CD4-positive, alpha-beta T cell treated with Interleukin-12 subunit alpha and Interleukin-12 subunit beta, for 1 hour (primary cell): ENCODE measurements at places on chromosomes 13 and 19.

DNA sequence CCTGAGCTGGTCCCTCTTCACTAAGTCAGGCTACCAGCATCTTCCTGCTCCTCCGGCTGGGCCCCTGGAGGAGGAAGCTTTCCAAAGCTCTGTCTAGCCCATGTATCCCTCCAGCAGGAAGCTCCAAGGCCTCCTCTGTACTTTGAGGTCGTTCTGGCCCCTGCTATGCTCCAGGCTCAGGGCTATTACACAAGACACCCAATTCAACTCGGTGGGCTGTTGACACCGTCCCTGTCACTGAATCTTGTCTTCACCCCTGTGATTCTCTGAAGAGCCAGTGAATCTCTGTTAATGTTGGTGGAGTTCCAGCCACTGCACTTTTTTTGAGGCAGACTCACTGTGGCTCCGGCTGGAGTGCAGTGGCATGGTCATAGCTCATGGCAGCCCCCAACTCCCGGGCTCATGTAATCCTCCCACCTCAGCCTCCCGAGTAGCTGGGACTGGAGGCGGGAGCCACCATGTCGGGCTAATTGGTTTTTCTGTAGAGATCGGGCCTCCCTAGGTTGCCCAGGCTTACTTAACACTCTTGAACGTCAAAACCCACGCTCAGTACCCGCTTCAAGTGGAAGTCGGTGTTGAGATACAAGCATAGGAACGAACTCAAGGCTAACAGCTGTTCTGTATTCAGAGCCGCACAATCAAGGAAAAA lies 512 bp upstream of the REX1BD start:
- DNase-seq = no peak

GRCh38 chr13:44471686-44472085 lies 98.1 kb downstream of the SERP2 start:
- DNase-seq = no peak

DNA sequence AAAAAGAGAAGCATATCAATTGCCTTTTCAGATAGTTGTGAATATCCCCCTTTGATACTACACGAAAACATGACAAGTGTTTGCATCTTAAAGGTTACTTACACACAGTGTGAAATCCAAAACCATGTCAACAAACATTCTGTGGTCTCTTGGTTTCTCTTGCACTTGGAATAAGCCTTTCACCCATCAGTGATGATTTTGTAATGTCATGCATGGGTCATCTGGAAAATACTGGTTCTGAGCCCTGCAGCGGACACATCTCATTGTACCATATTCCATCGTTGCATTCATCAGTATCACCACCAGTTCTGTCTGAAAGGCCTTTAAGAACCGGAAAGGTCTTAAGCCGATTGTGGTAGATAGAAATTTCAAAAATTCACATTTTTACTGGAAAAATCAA lies 65.4 kb upstream of the SOX1 start:
- DNase-seq = no peak

DNA sequence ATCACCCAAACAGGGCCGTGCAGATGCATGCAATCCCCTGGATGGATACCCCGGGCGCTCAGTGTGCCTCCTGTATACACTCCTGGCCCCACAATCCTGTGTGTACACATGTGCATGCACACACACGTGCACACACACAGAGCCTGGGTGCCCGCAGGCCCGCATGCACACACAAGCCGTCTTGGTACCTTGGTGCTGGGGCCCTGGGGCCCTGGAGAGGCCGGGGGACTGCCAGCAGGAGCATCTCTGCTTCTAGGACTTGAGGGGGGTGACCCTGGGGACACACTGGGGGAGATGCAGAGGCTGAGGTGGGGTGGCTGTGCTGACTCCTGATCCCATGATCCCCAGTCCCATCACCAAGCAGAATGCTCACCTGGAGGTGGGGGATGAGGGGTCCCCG lies 15.6 kb upstream of the EPOR start:
- DNase-seq = no peak

DNA sequence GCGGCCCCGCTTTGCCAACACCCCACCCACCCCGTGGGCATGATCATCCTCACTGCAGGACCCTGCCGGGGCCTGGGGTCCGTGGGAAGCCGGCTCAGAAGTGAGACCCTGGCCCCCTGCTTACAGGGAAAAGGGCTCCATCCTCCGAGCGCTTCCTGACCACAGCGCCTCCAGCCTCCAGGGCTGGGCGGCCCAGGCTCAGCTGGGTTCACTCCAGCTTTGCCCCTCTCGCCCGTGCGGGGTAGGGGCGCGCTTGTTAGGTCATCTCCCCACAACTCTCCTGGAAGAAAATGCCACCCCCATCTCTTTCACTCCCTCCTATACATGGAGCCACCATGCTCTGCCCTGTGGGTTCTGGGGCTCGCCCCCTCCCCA lies 6.6 kb upstream of the C1QTNF9B start:
- no peak for DNase-seq

DNA sequence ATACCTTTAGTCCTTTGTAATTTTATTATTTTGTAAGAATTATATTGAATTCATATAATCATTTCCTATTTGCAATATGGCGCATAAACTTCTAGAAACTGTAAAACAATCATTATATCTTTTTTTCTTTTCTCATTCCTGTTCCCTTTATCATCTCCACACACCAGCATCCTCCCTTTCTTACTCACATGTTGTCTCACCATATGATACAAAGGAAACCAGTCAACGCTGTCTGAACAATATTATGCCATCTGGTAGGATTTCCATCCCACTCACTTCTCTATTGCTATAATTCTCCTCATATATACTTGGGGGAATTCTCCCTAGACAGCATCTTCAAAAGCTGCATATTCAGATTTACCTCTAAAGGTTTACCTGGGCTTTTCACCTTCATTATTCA lies 389.8 kb downstream of the NDFIP2 start:
- no peak for DNase-seq

- no peak for DNase-seq
Observed at GRCh38 chr13:42350141-42350540, 78.2 kb downstream of the AKAP11 start.

- no peak for DNase-seq
Observed at GRCh38 chr19:33358408-33358807, 15.1 kb upstream of the CEBPG start.

- no peak for DNase-seq
Observed at GRCh38 chr13:41579168-41579567, 121.8 kb downstream of the RGCC start.

GRCh38 chr13:113969973-113970611 lies 3.8 kb downstream of the C13orf46 start:
- DNase-seq = no peak

GRCh38 chr13:56861476-56861875 lies 279.2 kb upstream of the PRR20A start:
- DNase-seq = no peak

DNA sequence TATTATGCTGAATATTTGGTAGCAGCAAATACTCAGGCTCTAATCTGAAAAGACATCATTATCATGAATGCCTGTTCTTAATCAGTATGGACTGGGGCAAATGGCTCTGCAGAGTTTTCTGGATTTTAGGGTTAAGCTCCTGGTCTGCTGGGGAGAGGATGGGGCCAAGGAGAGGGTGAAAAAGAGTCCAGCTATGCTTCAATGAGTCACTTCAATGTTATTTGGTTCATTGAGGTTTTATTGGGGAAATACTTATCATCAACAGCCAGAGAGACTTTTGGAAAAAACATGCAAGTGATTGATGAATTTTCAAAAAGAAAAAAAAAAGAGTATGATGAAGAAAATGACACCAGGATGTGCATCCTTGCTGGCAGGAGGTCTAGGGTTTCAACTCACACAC lies 278.3 kb downstream of the UQCRFS1 start:
- DNase-seq = no peak

GRCh38 chr13:21909331-21909730 lies 238.5 kb downstream of the FGF9 start:
- DNase-seq = no peak

- no peak for DNase-seq
Observed at GRCh38 chr13:90792335-90792734, 555.2 kb upstream of the MIR17HG start.

GRCh38 chr19:1566392-1567115 lies 1.6 kb downstream of the MEX3D start:
- no peak for DNase-seq

DNA sequence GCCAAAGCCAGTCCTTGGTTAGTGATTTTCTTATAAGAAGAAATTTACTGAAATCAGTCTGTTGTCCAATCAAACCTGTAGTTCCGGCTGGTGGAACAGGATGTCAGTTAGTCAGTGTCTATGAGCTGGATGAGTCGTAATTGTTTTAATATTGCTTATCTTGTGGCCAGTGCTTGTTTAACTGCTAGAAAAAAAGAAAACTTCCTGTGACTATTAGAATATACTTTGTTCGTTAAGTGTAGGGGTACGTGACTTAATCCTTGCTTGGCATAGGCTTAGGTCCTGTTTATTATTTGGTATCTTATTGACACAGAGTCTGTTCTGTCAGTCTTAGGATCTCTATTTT lies 1484.8 kb upstream of the MIR17HG start:
- DNase-seq = no peak

- no peak for DNase-seq
Observed at GRCh38 chr19:51294977-51295375, 16.5 kb upstream of the IGLON5 start.

- DNase-seq = no peak
Observed at GRCh38 chr19:50039968-50040367, 14.2 kb downstream of the ZNF473 start.

DNA sequence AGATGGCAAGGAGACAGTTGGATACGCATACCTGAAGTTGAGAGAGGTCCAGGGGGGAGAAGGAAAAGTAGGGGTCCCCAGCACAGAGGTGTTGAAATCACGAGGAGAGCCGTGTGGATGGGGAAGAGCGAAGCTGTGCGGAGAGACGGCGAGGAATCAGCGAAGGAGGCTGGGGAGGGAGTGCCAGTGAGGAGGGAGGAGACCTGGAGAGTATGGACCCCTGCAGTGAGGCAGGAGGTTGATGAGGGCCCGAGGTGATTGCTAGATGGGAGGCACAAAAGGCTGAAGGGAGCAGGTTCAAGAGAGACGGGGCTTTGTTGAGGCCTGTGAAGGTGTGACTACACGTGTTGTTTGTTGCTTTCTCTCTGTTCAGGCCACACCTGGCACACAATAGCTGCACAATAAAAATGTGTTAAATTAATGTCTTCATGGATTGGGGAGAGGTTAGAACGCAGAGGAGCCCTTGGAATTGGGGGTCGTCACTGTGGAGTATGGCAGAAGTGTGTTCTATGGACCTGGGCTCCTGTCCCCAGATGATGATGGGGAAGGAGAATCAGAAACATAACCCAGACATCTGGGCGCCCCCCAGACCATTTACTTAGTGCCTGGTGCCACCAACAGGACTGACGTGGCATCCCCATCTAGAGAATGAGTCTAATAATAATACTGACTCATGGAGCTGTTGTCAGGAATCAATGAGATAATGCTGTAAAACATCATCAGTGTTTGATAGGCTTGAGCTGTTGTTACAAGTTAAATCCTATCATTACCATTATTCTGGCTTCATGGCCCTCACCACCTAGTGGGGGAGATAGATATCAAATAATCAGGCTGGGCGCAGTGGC lies 137.5 kb downstream of the SIPA1L3 start:
- DNase-seq = no peak

DNA sequence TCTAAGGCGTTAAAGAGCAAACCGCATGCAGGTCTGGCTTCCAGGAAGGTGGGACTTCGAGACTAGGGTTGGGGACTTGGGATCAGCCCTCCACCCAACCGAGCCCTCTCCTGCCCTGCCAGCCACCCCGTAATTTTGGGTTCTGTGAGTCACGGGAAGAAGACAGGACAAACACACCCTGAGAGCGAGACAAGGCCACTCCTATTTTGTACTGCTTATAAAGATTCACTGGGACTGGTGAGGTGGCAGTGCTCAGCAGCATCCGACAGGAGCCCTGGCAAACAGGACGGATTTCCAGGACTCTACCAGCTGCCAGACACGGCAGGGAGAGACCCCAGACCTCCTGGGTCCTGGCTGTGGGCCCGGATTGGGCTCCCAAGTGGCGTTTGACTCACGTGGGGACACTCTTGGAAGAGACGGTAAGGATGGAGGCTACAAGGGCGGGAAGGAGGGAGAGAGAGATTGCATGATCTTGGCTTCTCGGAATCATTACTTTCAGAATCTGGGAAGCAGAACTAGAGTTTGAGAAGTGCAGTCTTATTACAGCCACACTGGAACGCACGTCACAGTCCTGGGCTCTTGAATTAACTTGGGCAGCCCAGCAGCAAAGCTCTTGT lies at the start of gene C5AR2:
Gene C5AR2, plus strand, starts transcription at position 245 of the 617 bp plus-strand sequence. CDS start 8,625 bp downstream, outside the sequence.
- no peak for DNase-seq

DNA sequence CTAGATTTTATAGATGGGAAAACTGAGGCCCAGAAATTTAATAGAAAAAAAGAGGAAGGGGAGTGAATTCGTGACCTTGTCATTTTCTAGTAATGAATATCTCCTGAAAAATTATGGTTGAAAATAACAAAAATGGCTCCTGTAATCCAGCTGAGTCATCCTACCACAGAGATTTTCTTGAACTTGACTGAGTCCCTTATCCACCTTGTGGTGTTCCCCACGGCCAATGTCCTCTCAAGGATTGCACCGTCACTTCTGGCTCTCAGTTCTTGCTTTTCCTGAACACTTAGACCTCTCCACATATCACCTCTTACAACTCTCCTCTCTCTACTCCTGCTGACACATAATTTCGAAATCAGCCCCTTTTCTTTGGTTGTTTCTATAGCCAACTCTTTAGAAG lies 1.2 kb upstream of the KATNAL1 start:
- DNase-seq = no peak

GRCh38 chr13:23349161-23349897 lies 84.2 kb downstream of the SACS start:
- no peak for DNase-seq

DNA sequence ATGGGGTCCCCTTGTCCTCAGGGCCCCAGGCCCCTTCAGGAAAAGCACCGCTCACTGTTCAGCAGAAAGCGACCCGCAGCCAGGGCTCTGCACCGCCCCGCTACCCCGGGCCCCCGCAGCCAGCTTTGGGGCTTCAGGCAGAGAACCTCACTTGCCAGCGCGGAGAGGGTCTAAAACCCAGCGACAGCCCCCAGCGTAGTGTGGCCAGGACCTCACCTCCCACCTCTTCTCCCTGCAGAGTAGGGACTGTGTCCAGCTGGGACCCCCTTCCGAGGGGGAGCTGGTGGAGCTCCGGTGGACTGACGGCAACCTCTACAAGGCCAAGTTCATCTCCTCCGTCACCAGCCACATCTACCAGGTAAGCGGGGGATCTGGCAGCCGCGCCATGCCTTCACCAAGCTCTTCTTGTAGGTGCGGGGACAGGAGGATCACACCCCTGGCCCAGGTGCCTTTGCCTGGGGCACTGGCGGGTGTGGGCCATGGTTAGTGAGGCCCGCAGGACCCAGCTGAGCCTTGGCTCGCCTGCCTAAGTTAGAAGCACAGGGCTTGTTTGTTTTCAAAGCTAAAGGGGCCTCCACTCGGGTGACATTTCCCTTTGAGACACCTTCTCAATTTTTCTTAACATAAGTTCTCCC lies 175.7 kb downstream of the KDM4B start:
- no peak for DNase-seq
